ENCODE measurements at places on chromosomes 12 and 14.

DNA sequence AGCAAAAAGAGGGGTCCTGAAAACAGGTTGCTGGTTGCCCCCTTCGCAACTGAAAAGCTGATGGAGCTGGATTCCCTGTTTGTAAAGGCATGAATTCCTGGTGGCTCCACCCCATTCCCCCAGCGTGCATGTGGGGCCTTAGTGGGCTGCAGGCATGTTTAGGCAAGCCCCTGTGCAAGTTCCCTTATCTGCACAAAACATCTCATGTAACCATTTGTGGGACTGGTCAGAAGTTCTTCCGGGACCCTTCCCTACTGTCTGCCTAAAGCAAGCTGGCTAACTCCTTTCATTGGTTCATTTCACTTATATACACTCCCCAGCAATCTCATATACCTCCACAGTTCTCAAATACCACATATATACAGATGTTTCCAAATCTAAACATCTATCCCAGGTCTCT lies 24.0 kb upstream of the HIGD1C start:
- no peak for DNase-seq

DNA sequence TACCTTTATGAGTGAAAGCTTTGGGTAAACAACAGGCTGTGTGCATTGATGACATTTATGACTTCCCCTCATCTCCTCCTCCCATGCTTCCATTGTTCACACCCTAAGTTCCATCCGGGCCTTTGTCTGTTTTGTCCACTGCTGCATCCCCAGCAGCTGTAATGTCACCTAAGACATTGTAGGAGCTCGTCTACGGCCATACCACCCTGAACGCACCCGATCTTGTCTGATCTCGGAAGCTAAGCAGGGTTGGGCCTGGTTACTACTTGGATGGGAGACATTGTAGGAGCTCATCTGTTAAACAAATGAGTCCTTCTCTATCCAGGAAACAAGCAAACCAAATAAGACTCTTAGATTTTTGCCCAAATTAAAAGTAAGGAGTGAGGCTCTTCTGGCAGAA lies 40.4 kb upstream of the SYCP3 start:
- DNase-seq, result no peak

GRCh38 chr12:12159988-12160387 lies 89.2 kb downstream of the BCL2L14 start:
- DNase-seq, result no peak

- no peak for DNase-seq
Measured at GRCh38 chr14:48333221-48333920, 658.0 kb upstream of the MDGA2 start.

- no peak for DNase-seq
Measured at GRCh38 chr12:10163084-10163483, 8.8 kb downstream of the OLR1 start.

DNA sequence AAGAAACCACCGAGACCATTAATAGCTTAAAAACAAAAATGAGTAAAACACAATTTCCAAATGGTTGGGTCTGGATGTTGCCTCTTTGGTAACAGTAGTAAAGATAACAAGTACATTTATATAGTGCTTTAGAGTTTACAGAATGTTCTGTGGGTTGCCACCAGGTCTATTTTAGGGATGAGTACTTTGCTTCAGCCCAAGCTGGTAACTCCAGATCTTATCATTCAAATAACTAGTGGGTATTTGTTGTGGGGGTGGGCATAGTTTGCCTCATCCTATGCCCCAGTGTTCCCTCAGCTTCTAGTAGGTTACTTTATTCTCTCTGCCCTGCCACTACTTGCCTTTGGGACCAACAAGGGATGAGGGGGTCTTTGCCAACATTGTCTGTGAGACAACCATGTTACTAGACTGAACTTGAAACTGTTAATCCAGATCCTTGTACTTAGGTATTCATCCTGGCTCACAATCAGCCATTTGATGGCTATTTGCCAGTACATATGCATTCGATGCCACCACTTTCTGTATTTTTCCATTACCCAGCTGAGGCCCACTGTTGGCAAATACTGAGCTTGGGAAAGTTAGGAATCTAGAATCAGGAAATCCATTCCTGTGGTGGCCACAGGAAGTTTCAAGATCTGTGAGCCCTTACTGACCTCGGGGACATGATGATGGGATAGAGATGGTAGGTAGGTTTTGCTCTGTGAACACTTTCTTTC lies 17.6 kb upstream of the AKAP6 start:
- no peak for DNase-seq

DNA sequence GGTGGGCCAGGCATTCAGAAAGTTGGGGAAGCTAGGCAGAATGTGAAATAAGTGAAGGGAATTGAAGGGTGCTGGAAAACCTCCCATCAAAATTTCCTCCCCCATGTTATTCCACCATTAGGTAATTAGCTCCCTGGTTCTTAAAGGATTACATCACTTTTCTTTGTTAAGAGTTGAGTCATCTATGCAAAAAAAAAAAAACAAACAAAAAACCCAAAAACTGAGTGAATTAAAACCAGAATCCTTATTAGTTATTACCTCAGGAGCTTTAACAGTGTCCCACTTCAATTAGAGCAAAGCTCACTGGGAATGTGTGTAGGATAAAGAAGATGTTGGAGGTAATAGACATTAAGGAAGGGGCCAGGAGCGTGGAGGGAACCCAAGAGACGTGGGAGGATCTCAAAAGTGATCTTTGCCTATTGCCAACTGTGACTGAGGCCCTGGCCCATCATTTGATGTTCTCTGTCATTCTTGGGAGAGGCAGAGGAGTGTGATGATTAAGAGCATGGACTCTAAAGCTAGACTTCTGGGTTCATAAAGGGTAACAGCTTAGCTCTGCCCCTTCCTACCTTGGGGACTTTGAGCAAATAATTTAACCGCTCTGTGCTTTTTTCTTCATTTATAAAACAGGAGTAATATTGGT lies 364.7 kb downstream of the APAF1 start:
- no peak for DNase-seq

GRCh38 chr12:10310926-10311720 lies 3.5 kb downstream of the KLRD1 start:
- no peak for DNase-seq

- DNase-seq, result no peak
Measured at GRCh38 chr14:90495357-90496276, 98.8 kb downstream of the CALM1 start.

DNA sequence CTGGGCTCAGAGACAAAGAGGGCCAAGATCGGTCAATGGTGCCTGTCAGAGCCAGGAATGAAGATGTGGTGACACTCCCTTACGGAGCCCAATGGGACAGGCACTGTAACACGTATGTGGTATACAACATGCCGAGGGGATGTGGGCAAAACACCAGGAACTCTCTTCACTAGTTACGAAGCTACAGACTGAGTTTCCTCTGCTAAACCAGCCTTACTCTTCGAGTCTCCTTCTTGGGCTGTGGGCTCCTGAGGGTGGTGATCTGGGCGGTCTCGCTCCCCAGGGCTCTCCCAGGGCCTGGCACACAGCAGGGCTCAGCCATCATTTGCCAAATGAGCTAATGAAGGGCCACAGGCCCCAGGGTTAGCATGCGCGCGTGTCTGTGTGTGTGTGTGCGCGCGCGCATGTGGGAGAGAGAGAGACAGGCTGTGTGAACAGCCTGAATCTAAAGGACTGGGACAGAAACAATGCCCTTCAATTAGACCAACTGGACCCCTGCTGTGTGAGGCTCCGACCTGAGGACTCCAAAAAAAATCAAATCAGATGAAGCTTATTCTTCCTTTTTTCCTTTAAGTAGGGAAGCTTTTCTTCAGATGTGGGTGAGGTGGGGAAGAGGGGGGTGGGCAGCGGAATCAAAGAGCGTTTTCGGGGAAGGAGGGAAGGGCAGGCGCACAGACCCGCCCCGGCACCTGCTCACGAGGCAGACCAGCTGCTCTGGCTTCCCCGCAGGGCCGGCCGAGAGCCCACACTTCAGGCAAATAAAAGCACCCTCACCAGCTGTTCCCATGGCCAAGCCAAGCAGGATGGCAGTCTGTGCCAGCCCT lies 42.5 kb downstream of the CCDC88C start:
- no peak for DNase-seq

GRCh38 chr12:54984658-54985376 lies at the start of gene TESPA1:
TSS of gene TESPA1 (minus strand) at chr12:54984762. CDS start at chr12:54974562, 10,200 bp downstream.
- peak; percentile 70 for DNase-seq

GRCh38 chr14:20935303-20935984 lies 19.8 kb upstream of the RNASE2 start:
- no peak for DNase-seq

DNA sequence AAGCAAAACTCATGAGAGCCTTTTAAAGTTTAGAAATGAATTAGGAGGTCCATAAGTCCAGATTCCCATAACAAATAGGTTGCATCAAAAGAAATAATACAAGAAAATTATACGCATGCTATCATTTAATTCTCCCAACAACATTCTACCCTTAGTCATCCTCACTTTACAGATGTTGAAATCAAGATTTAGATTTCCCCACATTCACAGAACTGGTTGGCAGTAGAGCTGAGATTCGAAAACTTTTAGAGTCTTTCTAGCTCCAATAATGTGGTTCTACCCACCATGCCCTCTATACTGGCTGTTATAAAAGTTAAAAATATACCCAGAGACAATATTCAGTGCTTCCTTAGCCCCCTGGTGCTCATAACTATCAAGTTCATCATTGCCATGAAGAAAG lies 56.6 kb upstream of the METAP2 start:
- DNase-seq, result no peak

DNA sequence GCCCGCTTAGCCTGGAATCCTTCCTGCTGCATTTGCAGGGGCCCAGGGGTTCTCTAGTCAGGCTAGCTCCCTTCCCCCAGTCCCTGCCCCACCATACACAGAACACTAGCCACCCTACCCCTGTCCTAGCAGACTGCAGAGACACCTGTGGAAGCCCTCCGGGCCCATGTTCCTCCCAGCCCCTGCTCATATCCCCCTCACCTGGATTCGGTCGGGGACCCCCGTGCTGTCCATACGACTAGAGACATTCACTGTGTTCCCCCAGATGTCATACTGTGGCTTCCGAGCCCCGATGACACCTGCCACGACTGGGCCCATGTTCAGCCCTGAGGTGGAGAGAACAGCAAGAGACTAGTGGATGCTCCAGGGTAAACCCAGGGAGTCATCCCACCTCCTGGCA lies 20.2 kb downstream of the ADCY6 start:
- no peak for DNase-seq

DNA sequence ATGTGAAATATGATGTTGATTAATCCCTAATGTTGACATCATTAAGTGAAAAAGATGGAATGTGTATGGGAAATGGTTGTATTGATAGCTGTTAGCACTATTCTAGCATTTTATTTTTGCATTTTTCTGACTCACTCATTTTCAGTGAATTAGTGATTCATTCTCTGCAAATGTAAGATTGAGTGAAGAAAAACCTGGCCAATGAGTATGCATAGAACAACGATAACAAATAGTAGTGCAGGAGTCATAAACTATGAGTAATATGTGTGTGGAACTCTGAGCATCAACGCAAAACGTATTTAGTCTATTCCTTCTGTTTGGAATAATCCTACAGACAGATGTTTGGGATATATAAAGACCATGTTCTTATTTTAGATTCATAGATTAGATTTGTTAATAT lies 76.3 kb upstream of the RTL1 start:
- no peak for DNase-seq

DNA sequence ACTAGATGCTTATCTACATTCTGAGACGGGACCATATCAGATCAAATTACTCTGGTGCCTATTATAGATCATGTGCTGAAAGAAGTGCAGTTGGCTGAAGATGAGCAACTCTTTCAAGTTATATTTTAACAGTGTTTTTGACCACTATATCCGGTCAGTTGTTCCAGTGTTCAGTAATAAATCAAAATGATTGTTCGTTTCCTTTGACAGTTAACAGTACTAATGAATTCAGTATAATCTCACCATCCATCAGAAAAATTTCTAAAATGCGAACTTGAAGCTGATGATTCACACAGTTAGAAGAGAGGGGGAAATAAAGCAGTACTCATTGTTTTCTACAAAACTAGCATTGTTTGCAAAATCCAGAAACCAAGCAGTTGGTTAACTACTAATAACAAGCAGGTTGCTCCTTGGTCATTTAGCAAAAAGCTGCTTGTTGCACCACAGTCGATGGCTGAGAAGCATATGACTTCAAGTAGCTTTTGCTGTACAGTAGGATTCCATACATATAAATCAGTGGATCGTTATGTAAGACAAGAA lies 2.3 kb downstream of the RPS6KA5 start:
- DNase-seq, result no peak

- no peak for DNase-seq
Measured at GRCh38 chr12:126668961-126669360, 1598.0 kb upstream of the TMEM132C start.

DNA sequence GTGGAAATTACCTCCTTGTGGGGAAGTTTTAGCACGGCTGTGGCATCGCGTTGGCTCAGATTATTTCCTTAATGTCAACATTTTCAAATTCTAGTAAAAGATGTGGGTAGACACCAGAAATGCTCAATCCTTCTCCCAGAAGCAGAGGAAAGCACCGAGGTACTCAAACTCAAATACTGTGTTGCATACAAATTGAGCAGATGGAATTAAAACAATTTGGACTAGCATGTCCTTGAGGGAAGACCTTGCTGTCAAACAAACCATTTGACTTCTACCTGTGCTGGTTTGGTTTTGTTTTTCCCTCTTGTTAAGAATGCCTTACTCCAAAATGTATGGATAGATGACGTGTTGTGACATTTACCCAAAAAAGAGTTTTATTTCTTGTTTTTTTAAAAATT lies 136.4 kb downstream of the CNTN1 start:
- DNase-seq, result no peak

DNA sequence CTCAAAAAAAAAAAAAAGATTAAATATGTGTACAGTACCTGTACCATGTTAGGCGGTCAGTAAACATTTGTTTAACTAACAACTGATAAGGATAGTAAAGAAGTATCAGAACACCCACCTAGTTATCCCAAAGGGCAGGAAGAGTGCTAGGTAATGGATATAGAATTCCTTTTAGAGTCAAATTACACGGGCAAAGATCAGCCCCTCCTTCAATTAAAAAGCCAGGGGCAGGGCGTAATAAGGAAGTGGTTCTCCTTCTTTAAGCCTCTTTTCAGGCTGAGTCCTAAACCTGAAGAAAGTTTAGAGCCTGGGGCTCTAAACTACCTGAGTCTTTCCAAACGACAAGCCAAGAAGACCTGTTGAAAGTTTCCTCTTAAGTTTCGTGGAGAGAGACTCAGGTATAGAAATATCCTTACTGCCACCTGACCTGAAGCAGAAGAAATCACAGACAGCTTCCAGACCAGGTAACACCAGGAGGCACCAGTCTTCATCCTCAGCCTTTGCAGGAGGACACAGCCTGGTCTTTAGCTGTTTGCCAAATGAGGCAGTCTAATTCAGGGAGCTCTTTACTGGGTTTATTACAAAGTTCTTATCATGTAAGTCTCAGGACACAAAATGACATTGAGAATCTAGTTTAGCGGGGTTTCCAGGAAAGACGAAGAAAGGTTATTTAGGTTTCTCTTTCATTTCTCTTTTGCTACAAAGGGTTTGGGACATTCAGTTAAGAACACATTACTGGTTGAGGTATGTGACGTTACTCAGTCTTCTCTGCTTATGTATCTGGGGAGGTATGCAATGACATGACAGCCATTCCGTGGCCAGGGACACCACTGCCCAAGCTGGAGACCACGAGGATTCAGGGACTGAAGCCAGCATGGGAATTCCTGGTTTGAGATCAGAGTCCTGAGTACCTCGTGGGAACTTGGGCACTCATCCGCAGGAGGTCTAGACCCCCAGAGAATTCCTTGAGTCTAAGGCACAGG lies at the start of gene BCL2L14:
BCL2L14 (plus strand) TSS at position 266 of the 983 bp plus-strand sequence. CDS start 8,367 bp downstream, outside the sequence.
- DNase-seq, result no peak

GRCh38 chr12:25284024-25284423 lies 33.3 kb upstream of the KRAS start:
- DNase-seq, result no peak
